ENCODE measurements at places on chromosomes 5 and 9.

DNA sequence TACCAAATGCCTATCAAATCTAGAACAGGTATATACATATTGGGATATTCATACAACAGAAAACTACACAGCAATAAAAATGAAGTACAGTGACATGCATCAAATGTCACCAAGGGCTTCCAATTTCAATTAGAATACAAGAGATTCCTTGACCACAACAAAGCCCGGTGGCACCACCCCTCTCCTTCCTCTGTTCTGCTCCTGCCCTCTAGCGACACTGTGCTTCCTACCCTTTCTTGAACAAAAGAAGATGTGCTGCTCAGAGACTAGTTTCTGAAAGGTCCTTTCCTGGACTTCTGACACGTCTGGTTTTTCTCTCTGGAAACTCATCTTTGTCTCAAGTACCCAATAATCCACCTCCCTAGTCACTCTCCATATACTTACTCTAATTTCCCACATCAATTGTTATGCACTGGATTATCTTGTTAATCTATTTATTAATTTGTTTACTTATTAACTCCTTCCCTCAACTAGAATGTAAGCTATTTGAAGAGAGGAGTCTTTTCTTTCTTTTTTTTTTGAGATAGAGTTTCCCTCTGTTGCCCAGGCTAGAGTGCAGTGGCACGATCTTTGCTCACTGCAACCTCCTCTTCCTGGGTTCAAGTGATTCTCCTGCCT is 70.4 kb upstream of the CTSV start:
- peak; percentile 16 for DNase-seq

- no peak for DNase-seq
Observed at GRCh38 chr9:110825950-110826349, 157.4 kb downstream of the MUSK start.

- peak; percentile 84 for DNase-seq
Observed at GRCh38 chr9:16611983-16612382, 258.5 kb downstream of the BNC2 start.

DNA sequence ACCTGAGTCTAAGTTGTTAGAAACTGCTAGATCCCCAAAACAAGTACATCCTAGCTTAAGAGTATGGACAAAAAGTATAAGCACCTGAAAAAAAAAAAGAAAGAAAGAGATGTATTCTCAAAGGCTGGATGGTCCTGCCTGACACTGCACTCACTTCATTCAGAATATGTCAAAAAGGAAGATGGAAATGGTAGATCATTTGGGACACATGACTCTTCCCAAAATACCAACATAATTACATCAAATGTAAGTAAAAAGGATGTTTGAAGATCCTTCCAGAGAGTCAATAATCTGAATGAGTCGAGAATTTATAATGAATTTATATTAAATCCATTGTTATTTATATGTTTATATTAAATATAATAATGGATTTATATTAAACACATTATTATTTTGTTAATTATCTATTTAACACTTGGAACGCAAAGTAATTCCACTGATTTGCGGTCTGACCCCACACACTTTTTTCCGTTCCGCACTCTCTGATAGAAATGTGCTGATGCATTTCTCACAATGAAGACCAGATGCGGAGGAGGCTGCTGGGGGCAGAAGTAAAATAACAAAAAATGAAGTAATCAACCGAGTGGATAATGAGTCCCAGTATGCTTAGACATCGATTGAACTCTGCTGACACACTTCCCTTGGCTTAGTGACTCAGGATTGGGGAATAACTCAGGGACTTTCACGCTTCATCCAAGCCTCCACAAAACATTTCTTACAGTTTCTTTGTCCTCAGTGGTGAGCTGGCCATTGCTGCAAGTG is 201.2 kb downstream of the ADAMTS12 start:
- peak; percentile 95 for DNase-seq

- DNase-seq: no peak
Observed at GRCh38 chr5:39175273-39175955, 43.9 kb downstream of the FYB1 start.

DNA sequence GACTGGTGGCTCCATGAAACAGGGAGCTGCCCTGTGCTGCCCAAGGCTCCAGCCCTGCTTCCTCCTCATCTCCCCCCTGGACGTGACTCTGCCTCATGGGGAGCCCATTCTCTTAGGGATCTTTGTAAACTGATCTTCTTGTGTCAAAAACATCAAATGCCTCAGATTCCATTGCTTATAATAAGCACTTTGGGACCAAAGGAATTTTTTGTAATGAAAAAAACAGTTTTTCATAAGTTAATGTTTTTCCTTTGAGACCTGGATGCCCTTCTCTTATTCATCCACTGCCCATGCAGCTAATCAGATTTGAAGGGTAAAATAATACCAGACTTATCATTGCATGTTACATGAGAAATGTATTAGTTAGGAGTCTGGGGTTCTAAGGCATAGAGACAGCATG is 41.7 kb downstream of the PALM2AKAP2 start:
- peak; percentile 55 for DNase-seq

GRCh38 chr9:37413311-37413710 is 9.2 kb upstream of the GRHPR start:
- no peak for DNase-seq

DNA sequence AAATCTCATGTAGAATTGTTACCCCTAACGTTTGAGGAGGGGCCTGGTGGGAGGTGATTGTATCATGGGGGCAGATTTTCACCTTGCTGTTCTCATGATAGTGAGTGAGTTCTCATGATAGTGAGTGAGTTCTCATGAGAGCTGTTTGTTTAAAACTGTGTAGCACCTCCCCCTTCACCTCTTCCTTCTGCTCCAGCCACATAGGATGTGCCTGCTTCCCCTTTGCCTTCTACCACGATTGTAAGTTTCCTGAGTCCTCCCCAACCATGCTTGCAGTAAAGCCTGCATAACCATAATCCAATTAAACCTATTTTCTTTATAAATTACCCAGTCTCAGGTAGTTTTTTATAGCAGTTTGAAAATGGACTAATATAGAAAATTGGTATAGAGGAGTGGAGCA is 1783.7 kb upstream of the CDH9 start:
- no peak for DNase-seq

DNA sequence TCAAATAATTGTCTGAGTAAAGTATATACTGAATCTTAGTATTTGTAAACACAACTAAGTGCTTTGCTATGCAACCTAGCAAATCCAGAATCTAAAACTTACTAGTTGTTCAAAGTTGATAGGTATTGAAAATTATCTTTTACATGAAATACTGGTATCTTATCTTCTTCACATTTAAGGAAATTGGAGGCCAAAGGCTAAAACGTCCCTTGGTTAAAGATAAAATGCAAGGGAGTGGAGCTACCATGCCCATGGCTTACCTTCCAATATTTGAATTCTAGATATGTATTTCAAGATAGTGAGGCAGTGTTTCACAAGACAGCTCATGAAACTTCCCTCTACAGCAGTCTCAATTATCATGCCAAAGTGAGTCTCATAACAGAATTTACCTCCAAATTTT is 373.5 kb downstream of the KIAA0825 start:
- no peak for DNase-seq

DNA sequence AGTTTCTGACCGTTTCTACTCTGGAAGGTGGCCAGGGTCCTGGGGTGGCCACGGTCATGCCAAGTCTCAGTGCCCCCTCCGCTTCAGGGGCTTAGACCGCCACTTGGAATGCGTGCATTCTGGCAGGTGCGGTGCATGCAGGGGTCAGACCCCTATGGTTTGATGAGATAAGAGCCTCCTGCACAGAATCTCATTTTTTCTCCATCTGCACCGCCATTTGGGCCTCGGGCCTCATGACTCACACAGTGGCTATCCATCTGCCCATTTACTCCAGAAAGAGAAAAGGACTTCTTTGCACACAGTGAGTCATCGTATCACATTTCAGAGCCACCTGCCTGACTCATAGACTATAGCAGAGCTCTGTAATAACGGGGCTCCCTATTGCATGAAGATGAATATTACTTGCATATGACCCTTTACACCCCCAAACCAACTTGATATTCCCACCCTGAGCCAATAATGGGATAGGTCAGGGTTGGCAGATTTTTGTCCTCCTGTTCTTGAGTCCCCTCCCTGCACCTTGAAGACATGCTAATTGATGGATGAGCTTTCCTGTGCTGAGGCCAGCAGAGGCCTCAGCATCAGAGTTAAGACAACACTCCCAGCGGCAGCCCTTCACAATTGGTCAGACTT is 157.4 kb downstream of the NR3C1 start:
- DNase-seq: peak; percentile 89

GRCh38 chr5:140923601-140924000 is 2.5 kb upstream of the PCDHAC1 start:
- DNase-seq: no peak

GRCh38 chr9:22073349-22073748 is 64.2 kb upstream of the CDKN2B start:
- DNase-seq: no peak

DNA sequence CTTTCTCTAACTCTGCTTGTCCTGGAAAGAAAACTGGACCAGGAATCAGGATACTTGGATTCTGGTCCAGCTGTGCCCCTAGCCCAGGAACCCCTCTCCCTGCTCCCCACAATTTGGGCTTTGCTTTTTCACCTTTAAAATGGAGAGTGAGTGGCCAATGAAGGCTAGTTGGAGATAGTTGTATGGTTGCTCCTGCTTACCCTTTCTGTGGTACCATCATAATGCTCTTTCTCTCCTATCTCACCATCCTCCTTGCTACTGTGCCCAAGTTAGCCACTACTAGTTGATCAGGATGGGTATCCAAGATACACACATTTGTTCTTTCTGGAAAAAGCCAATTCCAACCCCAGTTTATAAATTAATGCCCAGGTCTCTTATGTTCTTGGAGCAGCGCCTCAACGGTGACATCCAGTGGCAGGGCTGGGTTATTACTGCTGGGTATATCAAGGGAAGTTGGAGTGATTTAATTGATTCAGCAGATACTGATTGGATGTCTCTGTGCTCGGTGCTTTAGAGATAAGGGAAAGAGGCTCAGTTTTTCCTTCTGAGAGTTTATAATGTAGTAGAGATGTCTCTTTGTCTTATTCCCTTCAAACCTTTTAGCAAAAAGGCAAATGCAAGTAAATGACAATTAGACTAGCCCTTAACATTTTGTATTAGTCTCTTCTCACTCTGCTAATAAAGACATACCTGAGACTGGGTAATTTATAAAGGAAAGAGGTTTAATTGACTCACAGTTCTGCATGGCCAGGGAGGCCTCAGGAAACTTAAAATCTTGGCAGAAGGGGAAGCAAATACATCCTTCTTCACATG is 38.5 kb downstream of the FAXDC2 start:
- peak; percentile 71 for DNase-seq

DNA sequence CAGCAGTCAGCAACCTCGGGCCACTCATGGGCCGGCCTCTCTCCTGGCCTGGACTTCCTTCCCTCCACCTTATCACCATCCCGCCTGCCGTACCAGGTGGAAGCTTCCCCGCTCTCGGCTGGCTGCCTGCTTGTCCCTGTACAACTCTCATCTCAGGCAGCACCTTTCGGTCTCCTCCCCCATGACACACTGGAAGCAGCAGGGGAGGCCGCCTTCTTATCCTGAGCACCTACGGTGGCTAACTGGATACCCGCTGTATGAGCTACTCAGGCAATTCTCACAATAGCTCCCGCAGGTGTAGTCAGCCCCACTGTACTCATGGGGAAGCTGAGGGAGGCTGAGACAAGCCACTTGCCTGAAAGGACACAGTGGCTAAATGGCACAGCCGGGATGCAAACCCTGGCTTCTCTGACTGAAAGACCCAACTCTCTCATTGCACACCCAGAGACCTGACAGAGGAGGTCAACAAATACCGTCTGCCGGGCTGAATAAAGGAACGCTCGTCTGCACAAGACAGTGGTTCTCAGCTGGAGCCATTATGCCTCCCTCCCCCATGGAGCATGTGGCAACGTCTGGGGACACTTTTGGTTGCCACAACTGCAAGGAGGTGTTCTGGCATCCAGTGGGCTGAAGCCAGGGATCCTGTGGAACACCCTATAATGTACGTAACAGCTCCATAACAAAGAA is 9.6 kb downstream of the STK10 start:
- no peak for DNase-seq

DNA sequence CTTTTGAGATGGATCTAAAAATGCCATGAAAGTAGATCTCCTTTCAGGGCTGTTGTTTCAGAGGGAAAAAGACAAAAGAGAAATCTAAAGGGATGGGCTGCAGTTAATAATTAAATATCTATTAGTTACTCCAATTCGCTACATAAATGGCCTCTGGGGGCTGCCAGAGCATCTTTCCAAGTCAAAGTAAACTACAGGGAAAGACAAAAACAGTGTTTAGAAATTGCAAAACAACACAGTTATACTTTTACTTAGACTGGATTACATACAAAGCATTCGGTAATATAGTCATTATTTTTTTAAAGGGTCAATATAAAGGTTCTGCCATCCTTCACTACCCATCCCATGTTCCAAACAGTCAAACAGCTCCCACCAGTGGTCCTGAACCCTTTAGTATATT is 853.5 kb upstream of the DMAC1 start:
- no peak for DNase-seq

- DNase-seq: no peak
Observed at GRCh38 chr9:119839888-119840287, 470.7 kb upstream of the BRINP1 start.

- no peak for DNase-seq
Observed at GRCh38 chr9:133718563-133719315, 19.4 kb downstream of the SARDH start.

GRCh38 chr5:124641154-124641792 is 105.2 kb downstream of the ZNF608 start:
- no peak for DNase-seq

DNA sequence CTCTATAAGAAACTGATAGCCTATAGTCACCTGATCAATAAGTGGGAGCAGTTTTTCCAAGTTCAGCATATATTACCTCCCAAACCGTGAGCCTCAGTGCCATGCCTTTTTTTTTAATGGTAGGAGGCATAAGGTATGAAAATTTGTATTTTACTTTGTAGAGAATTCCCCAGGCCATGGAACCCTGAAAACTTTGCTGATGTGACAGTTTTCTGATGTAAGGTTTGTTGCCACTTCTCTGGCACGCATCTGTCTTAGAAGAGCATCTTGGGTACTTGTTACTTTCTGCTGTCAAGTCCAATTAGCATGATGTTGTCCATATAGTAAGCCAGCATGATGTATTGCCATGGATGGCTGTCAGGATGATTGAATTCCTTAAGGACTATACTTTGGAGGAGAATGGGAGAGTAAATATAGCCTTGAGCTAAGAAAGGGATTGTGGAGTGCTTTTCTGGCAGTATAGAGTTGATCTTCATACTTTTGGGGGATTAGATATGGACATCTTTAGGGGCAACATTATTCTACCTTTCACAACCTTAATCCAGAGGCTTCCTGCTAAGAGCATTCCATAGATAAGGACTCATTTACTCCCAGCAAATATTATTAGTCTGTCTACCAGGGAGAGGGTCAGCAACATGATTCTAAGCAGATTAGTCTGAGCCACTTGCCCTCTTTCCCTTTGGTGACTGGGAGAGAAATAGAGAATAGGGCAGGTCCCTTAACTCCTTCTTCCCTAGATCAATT is 389.6 kb downstream of the YTHDC2 start:
- DNase-seq: no peak

GRCh38 chr5:89457411-89458331 is 574.7 kb upstream of the MEF2C start:
- DNase-seq: peak; percentile 85

Data from AG10803 (cell line).